ENCODE measurements at places on chromosomes 12 and 14. TPM values are rescaled to one million over a fixed set of nuclear protein-coding genes. Genes with fewer than 3 reads are reported as not detected.

AQP2 gene
- total RNA-seq, result not detected

BEST3 gene
- total RNA-seq, result not detected

DNA sequence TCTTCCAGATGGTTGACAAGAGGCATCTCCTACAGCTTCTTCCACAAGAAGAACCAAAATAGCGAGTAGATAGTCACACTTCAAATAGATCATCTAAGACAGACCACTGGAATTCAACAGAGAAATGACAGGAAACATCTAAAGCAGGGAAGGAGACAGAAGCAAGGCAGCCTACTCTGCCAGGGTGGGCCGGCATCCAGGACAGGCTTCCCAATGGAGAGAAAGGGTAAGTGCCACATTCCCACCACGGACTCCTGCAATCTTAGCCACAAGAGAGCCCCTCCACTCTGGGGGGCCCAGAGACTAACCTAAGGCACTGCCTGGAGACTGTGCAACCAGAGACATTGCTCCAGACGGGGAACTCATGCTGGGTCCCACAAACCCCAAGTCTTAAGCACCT is 154.5 kb downstream of the NDUFA12 start:
- ATAC-seq, result no peak

- no peak for ATAC-seq
Measured at GRCh38 chr14:73173092-73173735, 36.9 kb downstream of the PSEN1 start.
